ENCODE measurements at places on chromosomes 3 and 15. TPM values are rescaled to one million over a fixed set of nuclear protein-coding genes. Genes with fewer than 3 reads are reported as not detected.

DNA sequence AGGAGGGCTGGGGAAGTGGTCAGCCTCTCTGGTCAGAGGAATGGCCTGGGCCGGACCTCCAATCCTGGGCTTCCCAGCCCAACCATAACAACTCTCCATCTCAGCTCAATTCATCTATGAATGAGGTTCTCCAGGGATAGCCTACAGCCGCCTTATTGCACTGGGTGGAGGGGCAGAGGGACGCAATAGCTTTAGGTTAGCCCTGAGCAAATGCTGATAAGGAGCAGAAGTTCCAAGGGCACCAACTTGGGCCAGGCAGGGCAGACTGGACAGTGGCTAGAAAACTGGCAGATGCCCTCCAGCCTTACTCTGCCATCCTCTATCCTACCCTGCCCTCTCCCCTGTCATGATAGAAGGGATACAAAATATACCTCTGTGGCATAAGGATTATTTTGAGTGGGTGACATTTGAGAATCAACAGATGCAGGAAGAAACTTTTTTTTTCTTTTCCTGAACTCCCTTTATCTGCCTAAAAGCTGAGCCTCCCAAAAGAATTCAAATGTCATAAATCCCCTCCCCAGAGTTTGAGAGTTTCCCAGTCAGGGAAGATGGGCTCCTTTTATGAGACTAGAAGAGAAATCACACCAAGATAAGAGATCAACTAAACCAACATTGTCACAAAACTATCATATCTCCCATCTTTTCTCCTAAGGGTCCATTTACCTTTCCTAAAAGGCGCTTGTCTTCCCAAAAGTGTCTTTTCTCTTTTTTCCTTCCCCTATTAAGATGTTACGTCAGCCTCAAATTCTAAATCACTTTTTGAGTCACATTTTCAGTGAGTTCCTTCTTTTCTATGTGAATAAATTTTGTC is 40.4 kb upstream of the C15orf39 start:
- DNase-seq = no peak

The BBX gene
- polyA plus RNA-seq = 132 TPM

DNA sequence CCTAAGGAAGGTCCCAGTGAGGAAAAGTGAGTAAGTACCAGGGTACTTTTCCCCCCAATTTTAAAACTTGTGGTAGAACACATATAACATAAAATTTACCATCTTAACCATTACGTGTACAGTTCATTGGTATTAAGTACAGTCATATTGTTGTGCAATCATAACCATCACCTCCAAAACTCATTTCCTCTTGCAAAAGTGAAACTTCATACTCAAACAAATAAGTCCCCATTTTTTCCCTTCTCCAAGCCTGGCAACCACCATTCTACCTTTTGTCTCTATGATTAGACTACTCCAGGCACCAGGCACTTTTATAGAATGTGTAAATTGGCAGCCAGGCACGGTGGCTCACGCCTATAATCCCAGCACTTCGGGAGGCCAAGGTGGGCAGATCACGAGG is 12.2 kb downstream of the PRC1 start:
- no peak for DNase-seq

DNA sequence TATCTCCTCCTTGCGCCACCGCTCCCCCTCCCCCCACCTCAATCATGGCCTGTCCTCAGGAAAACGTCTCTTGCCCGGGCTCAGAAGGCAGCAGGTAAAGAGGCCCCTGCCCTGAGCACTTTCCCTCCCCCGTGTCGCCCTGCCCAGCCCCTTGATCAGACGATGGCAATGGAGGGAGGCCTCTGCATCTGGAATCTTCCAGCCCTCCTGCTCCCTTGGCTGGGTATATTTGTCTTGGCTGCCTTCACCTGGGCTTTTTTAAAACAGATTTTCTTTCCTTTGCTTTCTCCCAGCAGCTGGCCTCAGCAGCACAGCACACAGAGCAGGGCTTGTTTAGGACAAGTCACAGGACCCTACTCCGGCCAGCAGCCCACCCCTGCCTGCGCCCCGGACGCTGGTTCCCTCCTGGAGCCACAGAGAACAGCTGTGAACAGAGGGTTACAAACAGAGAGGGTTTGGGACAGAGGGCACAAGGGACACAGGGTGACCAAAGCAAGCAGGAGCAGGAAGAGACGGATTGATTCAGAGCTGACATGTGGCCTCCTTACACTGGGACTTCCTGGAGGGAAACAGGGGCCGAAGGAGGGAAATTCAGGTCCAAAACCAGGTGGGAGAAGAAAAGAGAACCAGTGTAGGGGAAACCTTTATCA is 78.7 kb downstream of the ISG20 start:
- no peak for DNase-seq

DNA sequence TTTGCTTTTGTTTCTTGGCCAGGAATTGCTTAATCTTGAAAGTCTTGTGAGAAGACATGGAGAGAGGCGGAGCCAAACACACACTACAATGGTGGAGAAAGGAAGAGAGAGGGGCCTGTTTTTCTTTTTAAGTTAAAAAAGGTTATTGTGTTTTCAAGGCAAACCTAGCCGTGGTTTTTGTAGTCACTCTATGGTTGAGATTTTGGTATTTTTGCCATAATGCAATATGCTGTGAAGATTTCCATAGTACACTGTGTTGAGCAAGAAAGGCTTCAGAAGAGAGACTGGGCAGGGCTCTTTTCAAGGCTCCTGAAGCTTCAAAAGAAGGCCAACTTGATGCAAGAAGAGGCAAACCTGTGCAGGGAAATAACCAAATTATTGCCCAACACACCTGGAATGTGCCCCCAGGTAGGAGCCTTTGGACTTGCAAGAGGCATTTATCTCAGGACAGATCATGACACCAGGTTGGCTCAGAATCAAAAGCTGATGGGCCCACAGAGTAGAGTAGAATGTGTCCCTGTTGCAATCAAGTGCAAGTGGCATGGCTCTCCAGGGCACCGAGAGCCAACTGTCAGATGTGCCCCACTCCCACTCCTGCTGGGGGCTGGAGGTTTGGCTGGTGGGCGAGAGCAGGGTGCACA is 22.1 kb downstream of the AMOTL2 start:
- no peak for DNase-seq

DNA sequence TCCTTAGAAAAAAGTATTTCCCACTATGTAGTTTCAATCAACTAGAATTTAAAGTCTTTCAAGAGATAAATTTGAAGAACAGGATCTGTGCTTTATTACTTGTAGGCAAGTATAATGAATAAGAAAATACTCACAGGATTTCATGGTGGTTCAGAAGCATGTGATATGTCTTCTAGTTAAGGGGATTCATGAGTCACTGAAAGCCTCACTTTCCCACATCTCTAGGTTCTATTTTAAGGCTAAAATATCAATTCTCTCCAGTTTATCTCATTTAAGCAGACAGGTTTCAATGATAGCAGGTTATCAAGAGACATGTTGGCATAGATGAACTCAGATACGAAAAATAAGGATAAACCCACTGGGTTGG is 437.8 kb upstream of the BCHE start:
- DNase-seq = no peak

Data from naive B cell (primary cell).